Activated CD4-positive, alpha-beta memory T cell treated with anti-CD3 and anti-CD28 coated beads for 36 hours (primary cell): ENCODE measurements at places on chromosomes 7 and 10.

DNA sequence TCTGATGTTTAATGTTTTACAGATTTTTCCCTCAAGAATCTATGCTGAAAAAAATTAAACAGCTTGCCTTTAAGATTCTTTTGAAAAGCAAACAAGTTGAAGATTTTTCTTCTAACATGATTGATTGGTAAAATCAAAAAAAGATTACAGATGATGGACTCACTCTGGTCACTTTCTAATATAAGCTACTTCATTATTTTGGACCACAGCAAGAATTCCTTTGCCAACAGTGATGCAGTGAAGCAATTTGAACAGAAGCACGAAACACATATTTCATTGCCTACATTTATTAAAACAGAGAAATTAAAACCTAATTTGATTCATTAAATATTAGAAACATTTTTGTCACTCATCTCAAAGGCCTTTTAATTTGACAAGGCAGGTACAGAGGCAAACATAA is 82.1 kb upstream of the SGCE start:
- no peak overlapping the region for H3K4me3 ChIP-seq
- no peaks in the 10 kb centered on the region for H3K4me1 ChIP-seq
- no peaks in the 10 kb centered on the region for H3K36me3 ChIP-seq
- no peak for DNase-seq
- H3K27me3 ChIP-seq = no peaks in the 10 kb centered on the region
- H3K27ac ChIP-seq = no peak overlapping the region

GRCh38 chr10:128373071-128373749 is 247.0 kb upstream of the MKI67 start:
- peaks cover 5% of the 10 kb centered on the region for H3K4me1 ChIP-seq
- no peak overlapping the region for H3K4me3 ChIP-seq
- peaks cover 5% of the 10 kb centered on the region for H3K27me3 ChIP-seq
- peak; percentile 11 for DNase-seq
- no peaks in the 10 kb centered on the region for H3K36me3 ChIP-seq
- H3K27ac ChIP-seq = no peak overlapping the region

- no peaks in the 10 kb centered on the region for H3K4me1 ChIP-seq
- H3K4me3 ChIP-seq = no peak overlapping the region
- H3K27ac ChIP-seq = no peak overlapping the region
These were observed 138.4 kb downstream of the FGFR2 start for GRCh38 chr10:121459622-121460453.

GRCh38 chr10:120492346-120492745 is 35.3 kb downstream of the PLPP4 start:
- no peak for DNase-seq
- no peak overlapping the region for H3K4me3 ChIP-seq
- no peaks in the 10 kb centered on the region for H3K27me3 ChIP-seq
- H3K36me3 ChIP-seq = no peaks in the 10 kb centered on the region
- H3K27ac ChIP-seq = no peak overlapping the region
- no peaks in the 10 kb centered on the region for H3K4me1 ChIP-seq

GRCh38 chr10:70479165-70479581 is 606 bp downstream of the PALD1 start:
- DNase-seq = no peak
- peaks cover 10% of the 10 kb centered on the region for H3K27me3 ChIP-seq
- no peak overlapping the region for H3K27ac ChIP-seq
- no peaks in the 10 kb centered on the region for H3K36me3 ChIP-seq
- H3K4me1 ChIP-seq = peaks cover 32% of the 10 kb centered on the region

GRCh38 chr7:81003326-81003725 is 84.5 kb upstream of the SEMA3C start:
- no peak overlapping the region for H3K4me3 ChIP-seq
- no peaks in the 10 kb centered on the region for H3K4me1 ChIP-seq
- H3K27me3 ChIP-seq = no peaks in the 10 kb centered on the region
- H3K36me3 ChIP-seq = no peaks in the 10 kb centered on the region

DNA sequence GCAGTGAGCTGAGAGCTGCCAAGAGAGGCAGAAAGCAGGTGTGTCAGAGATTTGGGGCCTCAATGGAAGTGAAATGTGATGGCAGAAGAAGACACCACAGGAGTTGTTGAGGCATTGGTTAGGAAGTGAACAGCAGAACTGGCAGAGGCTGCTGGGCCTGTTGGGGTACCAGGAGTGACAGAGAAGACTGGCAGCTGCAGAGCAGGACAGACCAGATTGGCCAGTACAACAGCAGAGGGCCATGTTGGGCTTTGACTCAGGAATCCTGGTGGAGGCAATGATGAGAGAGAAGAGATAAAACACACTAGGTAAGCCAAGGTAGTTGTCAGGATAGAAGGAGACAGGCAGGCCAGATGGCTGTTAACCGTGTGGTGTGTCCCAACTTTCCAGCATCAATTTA is 19.9 kb upstream of the HERPUD2 start:
- H3K27me3 ChIP-seq = no peaks in the 10 kb centered on the region
- H3K4me1 ChIP-seq = peaks cover 5% of the 10 kb centered on the region
- no peak overlapping the region for H3K4me3 ChIP-seq
- no peak overlapping the region for H3K27ac ChIP-seq
- DNase-seq = no peak

DNA sequence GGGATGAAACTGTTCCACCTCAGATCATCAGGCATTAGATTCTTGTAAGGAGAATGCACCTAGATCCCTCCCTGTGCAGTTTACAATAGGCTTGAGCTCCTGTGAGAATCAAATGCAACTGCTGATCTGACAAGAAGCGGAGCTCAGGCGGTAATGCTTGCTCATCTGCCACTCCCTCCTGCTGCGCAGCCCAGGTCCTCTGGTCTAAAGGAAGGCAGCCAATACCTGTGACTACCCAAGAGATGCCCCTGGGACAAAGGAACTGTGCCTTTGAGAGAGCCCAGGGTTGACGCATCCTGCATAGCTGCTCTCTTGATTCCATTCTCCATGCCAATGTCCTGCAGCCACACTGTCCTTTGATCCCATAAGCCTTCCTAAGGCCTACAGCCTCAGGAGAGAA is 73.1 kb downstream of the ADCYAP1R1 start:
- no peaks in the 10 kb centered on the region for H3K36me3 ChIP-seq
- no peaks in the 10 kb centered on the region for H3K4me1 ChIP-seq
- DNase-seq = no peak

GRCh38 chr10:74051736-74052342 is 53.9 kb downstream of the VCL start:
- no peaks in the 10 kb centered on the region for H3K36me3 ChIP-seq
- DNase-seq = no peak
- H3K27me3 ChIP-seq = no peaks in the 10 kb centered on the region

DNA sequence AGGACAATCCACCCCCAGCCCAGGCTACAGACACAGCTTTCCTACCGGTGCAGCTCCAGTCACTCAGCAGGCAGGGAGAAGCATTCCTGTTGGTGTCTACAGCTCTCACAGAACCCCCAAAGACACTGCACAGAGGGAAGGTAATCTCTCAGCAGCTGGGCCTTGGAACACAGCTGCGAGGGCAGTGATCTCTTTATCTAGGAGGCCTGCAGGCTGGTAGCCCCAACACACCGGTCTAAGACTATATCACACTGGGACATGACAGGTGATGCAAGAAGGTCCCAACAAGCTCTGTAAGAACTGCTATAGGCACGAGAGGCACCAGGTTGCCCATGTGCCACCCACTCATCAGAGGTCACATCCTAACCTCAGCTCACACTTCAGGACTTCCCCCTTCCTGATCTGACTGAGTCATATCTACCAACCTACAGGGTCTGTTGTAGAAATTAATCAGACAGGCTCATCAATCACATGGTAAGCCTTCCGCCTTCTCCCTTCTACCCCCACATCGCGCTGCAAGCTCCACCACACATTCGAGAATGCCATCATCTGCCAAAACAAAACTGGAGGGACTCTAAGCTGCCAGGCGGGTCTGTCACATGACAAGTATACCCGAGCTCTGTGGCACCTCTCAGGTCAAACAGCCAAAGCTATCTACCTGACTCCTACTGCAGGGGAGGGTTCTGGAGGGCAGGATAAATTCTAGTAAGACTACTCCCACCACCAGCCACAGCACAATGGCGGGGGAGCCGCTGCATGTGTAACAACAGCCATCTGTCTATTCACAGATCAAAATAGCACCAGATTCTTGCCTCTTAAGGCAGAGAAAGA is 26.1 kb downstream of the FAM53B start:
- peak overlapping the region; percentile 74 for H3K4me3 ChIP-seq
- peaks cover 18% of the 10 kb centered on the region for H3K36me3 ChIP-seq
- peak overlapping the region; percentile 96 for H3K27ac ChIP-seq
- no peaks in the 10 kb centered on the region for H3K27me3 ChIP-seq
- H3K4me1 ChIP-seq = peaks cover 92% of the 10 kb centered on the region

DNA sequence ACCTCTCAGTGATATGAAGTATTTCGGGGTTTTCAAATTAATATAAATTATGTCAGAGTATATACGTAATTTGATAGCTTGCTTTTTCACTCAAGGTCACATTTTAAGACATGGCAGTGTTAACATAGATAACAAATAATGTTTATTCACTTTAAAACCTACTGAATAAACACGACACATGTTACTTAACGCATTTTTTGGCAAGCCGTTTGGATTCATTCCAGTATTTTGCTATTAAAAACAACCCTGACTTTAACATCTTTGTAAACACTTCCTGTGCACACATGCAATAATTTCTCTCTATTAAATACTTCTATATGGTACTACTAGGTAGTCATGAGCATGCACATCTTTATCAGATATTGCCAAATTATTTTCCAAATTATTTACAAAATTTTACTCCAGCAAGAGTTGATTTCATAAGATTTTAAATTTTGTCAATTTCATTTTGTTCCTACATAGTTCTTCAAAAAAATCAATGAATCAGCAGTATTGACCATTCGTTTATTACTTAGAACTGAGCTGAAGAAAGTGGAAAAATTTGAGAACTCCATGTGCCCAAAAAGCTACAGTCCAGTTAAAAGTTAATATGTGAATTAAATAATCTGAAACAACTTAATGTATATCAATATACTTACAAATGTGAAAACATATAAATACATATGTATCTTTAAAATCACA is 26.8 kb upstream of the THSD7A start:
- no peaks in the 10 kb centered on the region for H3K27me3 ChIP-seq
- no peaks in the 10 kb centered on the region for H3K4me1 ChIP-seq
- no peak for DNase-seq
- no peak overlapping the region for H3K4me3 ChIP-seq
- H3K36me3 ChIP-seq = no peaks in the 10 kb centered on the region
- H3K27ac ChIP-seq = no peak overlapping the region

GRCh38 chr10:92914478-92915325 is 66.4 kb downstream of the EXOC6 start:
- H3K27me3 ChIP-seq = no peaks in the 10 kb centered on the region
- DNase-seq = peak; percentile 41
- no peak overlapping the region for H3K27ac ChIP-seq
- H3K36me3 ChIP-seq = peaks cover 3% of the 10 kb centered on the region
- H3K4me1 ChIP-seq = no peaks in the 10 kb centered on the region
- no peak overlapping the region for H3K4me3 ChIP-seq

- H3K4me1 ChIP-seq = peaks cover 1% of the 10 kb centered on the region
- H3K27me3 ChIP-seq = peaks cover 19% of the 10 kb centered on the region
- no peak for DNase-seq
- H3K36me3 ChIP-seq = peaks cover 2% of the 10 kb centered on the region
- no peak overlapping the region for H3K27ac ChIP-seq
These were observed 41.6 kb upstream of the CAMK2B start for GRCh38 chr7:44366986-44367385.
